Smooth muscle cell of the coronary artery (primary cell): ENCODE measurements at places on chromosomes 3 and 15. TPM values are rescaled to one million over a fixed set of nuclear protein-coding genes. Genes with fewer than 3 reads are reported as not detected.

SLC2A2 gene
- total RNA-seq, result not detected in 2 replicates

LRRC2 gene
- total RNA-seq, result 2.0 and 4.7 TPM in 2 replicates

SLC28A2 gene
- total RNA-seq, result not detected in 2 replicates

VGLL3 gene
- total RNA-seq, result 2.9 and 54.9 TPM in 2 replicates

CEMIP gene
- 106 and 955 TPM in 2 replicates for total RNA-seq

NPAP1 gene
- total RNA-seq, result not detected in 2 replicates

FMN1 gene
- total RNA-seq, result 0.08 and 7.5 TPM in 2 replicates

GOLGA6L4 gene
- total RNA-seq, result 0.83 and 0.94 TPM in 2 replicates

CFAP100 gene
- total RNA-seq, result not detected in 2 replicates

PRTG gene
- total RNA-seq, result 0.70 and 2.0 TPM in 2 replicates

ARRDC4 gene
- 6.7 and 17.4 TPM in 2 replicates for total RNA-seq

TWF2 gene
- 59.2 and 139 TPM in 2 replicates for total RNA-seq

SLC38A3 gene
- total RNA-seq, result not detected in 2 replicates

CYP8B1 gene
- not detected in 2 replicates for total RNA-seq

KBTBD13 gene
- total RNA-seq, result under 0.01 TPM in 1 of 2 replicates, not detected in the other

HHLA2 gene
- total RNA-seq, result not detected in 2 replicates

CCRL2 gene
- total RNA-seq, result 0.12 TPM in 1 of 2 replicates, not detected in the other

MYEF2 gene
- 0.94 and 6.2 TPM in 2 replicates for total RNA-seq

SI gene
- not detected in 2 replicates for total RNA-seq

LRTM1 gene
- total RNA-seq, result not detected in 2 replicates

HCLS1 gene
- 0.60 and 2.2 TPM in 2 replicates for total RNA-seq

NANOGP8 gene
- total RNA-seq, result not detected in 2 replicates
